ENCODE measurements at places on chromosomes 6 and 20. TPM values are rescaled to one million over a fixed set of nuclear protein-coding genes. Genes with fewer than 3 reads are reported as not detected.

Gene NFATC2
- 0.29 TPM for total RNA-seq

Gene SNAP25
- total RNA-seq, result 1.8 TPM

Gene TULP1
- not detected for total RNA-seq

Gene CCN6
- 6.8 TPM for total RNA-seq

Gene GSTA3
- total RNA-seq, result not detected

Gene PPP1R3G
- total RNA-seq, result 3.3 TPM

Gene PI3
- total RNA-seq, result not detected

Gene KIF25
- not detected for total RNA-seq

DNA sequence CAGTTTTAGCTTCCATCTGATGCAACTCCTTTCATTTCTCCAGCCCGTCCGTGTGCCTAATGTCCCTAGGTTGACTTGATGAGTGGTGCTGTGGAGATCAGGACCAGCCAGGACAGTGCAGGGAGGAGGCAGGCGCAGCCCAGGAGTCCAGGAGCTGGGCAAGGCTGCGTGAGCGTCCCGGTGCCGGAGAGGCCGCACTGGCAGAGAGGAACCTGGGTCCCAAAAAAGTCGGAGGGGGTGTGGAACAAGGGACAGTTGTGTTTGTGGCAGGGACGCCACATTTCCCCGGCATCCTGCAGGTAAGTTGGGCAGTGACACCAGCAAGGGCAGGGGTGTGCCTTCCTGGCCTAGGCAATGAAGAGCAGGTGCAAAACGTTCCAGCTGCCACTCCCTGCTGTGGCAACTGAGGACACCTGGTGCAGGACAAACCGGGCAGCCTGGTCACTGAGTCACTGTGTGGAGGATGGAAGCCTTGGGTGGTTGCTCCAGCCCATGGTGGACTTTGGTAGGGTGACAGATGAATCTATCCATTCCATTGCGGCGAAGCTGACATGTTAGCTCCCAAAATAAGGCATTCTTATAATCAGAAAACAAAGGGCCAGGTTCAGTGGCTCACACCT lies 53.2 kb downstream of the RAMACL start:
- H3K36me3 ChIP-seq, result peaks cover 49% of the 10 kb centered on the region
- H3K27me3 ChIP-seq, result no peaks in the 10 kb centered on the region
- no peaks in the 10 kb centered on the region for H3K4me1 ChIP-seq
- no peak for DNase-seq

DNA sequence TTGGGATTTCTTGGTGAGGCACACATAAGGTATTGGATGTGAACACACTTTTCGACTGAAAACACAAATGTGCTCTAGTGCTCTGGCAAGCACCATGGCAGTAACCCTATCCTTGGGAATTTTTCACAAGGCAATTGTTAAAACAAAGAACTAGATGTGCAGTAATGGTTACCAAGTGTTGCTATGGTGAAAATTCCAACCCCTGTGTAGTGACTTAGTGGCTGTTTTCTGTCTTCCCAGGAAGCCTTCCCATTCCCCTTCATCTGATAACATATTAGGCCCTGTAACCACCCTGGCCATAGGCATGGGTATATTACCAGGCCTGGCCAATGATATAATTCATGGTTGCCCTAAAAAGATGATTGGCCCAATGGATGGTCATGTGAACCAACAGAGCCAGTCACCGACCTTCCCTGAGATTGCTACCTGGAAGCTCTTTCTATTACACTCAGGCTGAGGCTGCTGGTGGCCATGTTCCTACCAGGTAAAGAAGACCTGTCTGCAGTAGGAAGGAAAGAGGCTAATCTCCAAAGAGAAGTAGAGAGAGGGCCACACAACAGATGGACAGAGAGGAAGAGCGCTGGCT lies 4.1 kb downstream of the C20orf202 start:
- no peak overlapping the region for H3K27ac ChIP-seq
- H3K4me3 ChIP-seq, result no peak overlapping the region
- no peak for DNase-seq
- H3K27me3 ChIP-seq, result peaks cover 32% of the 10 kb centered on the region

DNA sequence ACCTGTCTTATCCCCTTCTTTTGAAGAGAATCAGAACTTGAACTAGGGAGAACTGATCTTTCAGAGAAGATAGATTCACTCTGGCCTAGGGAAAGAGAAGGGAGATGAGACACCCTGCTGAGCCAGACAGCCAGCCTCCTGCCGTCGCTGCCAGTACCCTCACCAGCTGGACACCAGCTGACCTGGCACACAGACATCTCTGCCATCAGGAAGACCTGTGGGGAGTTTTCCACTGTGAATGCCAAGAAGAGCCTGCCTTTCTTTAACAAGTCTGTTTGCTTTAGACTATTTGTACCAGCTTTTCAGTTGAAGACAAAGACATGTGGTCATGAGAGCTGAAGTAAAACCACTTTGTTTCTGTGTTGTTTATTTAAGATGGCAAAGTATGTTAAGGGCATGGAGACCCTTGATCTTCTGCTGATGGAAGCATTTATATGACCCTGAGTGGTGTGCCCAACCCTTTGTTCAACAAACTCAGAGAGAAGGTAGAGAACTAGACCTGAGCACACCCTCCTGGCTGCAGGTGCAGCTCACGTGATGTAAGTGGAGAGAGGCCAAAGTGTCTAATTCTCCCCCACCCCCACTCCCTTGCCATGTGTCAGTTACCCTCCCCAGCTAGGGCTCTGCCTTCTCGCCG lies 82.3 kb upstream of the SLC24A3 start:
- no peaks in the 10 kb centered on the region for H3K4me1 ChIP-seq
- no peaks in the 10 kb centered on the region for H3K36me3 ChIP-seq
- H3K27ac ChIP-seq, result no peak overlapping the region
- H3K27me3 ChIP-seq, result no peaks in the 10 kb centered on the region

DNA sequence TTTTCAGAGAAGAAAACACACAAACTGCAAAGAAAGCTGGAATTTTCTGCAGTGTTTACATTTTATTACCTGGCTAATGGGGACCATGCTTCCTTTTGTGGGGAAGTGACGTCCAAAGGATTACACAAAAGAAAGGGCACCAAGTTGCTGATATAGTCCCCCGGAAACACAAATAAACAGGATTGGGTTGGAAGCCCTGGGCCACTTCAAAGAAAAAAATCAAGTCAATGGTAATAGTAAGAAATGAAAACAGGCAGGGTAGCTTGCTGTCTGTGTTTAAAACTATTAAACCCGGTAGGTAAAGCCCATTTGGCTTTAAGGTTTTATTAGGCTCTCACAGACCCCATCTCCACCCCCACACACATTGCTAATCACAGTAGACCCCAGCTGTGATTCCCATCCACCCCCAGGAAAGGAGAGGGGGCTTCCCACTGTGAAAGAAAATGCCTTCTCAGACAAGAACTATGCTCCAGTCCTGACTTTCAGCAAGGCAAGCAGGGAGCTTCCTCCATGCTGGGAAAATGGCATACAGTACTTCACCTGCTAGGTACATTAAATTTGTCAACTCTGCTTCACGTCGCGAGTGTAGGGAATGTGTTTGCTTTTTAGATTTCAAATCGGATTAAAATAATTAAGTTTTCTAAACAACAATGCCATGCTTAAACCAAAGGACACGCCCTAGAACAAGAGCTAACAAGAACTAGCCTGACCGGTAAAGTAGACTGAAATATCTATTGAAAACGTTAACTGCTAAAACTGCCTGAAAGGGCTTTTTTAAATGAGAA lies 1.1 kb downstream of the PERP start:
- H3K4me1 ChIP-seq, result peaks cover 8% of the 10 kb centered on the region
- no peak overlapping the region for H3K27ac ChIP-seq
- peaks cover 12% of the 10 kb centered on the region for H3K27me3 ChIP-seq
- H3K36me3 ChIP-seq, result no peaks in the 10 kb centered on the region

GRCh38 chr20:41004531-41005360 lies 23.9 kb upstream of the TOP1 start:
- H3K4me3 ChIP-seq, result no peak overlapping the region
- peak overlapping the region; percentile 97 for H3K27ac ChIP-seq
- no peaks in the 10 kb centered on the region for H3K27me3 ChIP-seq
- peak; percentile 45 for DNase-seq
- peaks cover 54% of the 10 kb centered on the region for H3K4me1 ChIP-seq

DNA sequence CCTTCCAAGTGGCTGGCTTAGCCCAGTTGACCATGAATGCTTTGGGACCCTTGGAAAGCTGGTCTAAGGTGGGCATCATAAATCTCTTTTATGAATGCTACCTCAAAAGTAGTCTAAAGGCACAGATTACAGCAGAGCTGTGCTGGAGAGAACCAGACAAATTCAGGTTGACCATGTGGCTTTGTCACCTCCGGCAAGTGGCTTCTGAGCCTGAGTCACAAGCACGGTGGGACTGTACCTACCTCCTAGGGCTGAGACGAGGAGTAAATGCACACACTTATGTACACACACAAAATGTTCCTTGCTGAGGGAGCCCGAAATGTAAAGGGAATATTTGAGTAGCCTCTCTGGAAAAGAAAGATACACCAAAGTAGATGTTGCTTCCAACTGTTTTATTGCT lies 155.9 kb downstream of the NFATC2 start:
- H3K36me3 ChIP-seq, result no peaks in the 10 kb centered on the region
- no peak overlapping the region for H3K27ac ChIP-seq
- no peak for DNase-seq
- H3K27me3 ChIP-seq, result no peaks in the 10 kb centered on the region
- H3K4me3 ChIP-seq, result no peak overlapping the region

GRCh38 chr6:109024784-109025183 lies 69.9 kb downstream of the SESN1 start:
- H3K36me3 ChIP-seq, result no peaks in the 10 kb centered on the region
- peaks cover 11% of the 10 kb centered on the region for H3K4me1 ChIP-seq
- peak overlapping the region; percentile 29 for H3K27ac ChIP-seq
- H3K27me3 ChIP-seq, result no peaks in the 10 kb centered on the region

GRCh38 chr6:170561555-170561954 lies 7.4 kb downstream of the TBP start:
- H3K27ac ChIP-seq, result no peak overlapping the region
- H3K4me3 ChIP-seq, result no peak overlapping the region
- DNase-seq, result no peak
- no peaks in the 10 kb centered on the region for H3K27me3 ChIP-seq

DNA sequence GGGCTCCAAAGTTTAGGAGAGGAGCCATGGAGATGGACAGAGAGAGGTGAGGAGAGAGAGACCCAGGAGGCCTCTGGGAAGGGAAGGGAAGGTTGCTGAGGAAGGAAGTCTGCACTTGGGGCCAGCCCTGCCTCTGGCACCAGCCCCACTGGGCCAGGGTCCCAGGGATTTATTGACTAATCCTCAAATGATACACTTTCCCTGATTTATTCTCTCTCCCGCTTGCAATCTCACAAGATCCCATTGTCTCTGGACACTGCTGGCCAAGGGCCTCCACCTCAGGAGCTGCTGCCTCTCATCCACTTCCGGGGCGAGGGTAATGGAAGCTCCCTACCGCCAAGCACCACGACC lies 43.6 kb upstream of the FOXP4 start:
- H3K27me3 ChIP-seq, result peaks cover 24% of the 10 kb centered on the region
- DNase-seq, result no peak
- no peak overlapping the region for H3K4me3 ChIP-seq
- H3K27ac ChIP-seq, result no peak overlapping the region
- H3K4me1 ChIP-seq, result peaks cover 9% of the 10 kb centered on the region

DNA sequence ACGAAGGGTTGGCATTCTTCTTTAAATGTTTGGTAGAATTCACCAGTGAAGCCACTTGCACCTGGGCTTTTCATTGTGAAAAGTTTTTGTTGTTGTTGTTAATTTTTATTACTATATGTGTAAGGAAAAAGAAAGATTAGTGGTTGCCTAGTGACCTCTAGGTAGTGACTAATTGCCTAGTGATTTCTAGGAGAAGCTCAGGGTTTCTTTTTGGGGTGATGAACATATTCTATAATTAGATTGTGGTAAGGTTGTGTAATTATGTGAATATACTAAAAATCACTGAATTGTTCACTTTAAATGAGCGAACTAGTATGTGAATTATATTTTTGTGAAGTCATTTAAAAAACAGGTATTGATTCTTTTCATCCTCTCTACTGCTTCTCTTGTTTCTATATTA lies 123.8 kb upstream of the TMEM170B start:
- H3K4me3 ChIP-seq, result no peak overlapping the region
- peaks cover 18% of the 10 kb centered on the region for H3K4me1 ChIP-seq
- no peak for DNase-seq
- no peaks in the 10 kb centered on the region for H3K36me3 ChIP-seq
- H3K27ac ChIP-seq, result no peak overlapping the region
- no peaks in the 10 kb centered on the region for H3K27me3 ChIP-seq

- DNase-seq, result no peak
- no peaks in the 10 kb centered on the region for H3K27me3 ChIP-seq
- H3K27ac ChIP-seq, result no peak overlapping the region
- no peak overlapping the region for H3K4me3 ChIP-seq
Observed at GRCh38 chr6:77011929-77012545, 451.3 kb downstream of the HTR1B start.

GRCh38 chr6:47188588-47189021 lies 121.1 kb downstream of the TNFRSF21 start:
- H3K4me3 ChIP-seq, result no peak overlapping the region
- no peaks in the 10 kb centered on the region for H3K27me3 ChIP-seq
- H3K36me3 ChIP-seq, result no peaks in the 10 kb centered on the region

- DNase-seq, result no peak
- H3K36me3 ChIP-seq, result no peaks in the 10 kb centered on the region
- H3K4me1 ChIP-seq, result no peaks in the 10 kb centered on the region
- peaks cover 4% of the 10 kb centered on the region for H3K27me3 ChIP-seq
- H3K27ac ChIP-seq, result no peak overlapping the region
- no peak overlapping the region for H3K4me3 ChIP-seq
Observed at GRCh38 chr6:25714765-25715164, 39.8 kb upstream of the SLC17A4 start.

GRCh38 chr6:29553268-29554057 lies 6.1 kb downstream of the UBD start:
- no peaks in the 10 kb centered on the region for H3K36me3 ChIP-seq
- H3K27me3 ChIP-seq, result peaks cover 23% of the 10 kb centered on the region
- peak; percentile 89 for DNase-seq
- no peak overlapping the region for H3K27ac ChIP-seq
- peaks cover 3% of the 10 kb centered on the region for H3K4me1 ChIP-seq

- no peaks in the 10 kb centered on the region for H3K36me3 ChIP-seq
- peak; percentile 78 for DNase-seq
- H3K27ac ChIP-seq, result no peak overlapping the region
- no peaks in the 10 kb centered on the region for H3K4me1 ChIP-seq
Observed at GRCh38 chr20:771741-772464, 3.6 kb upstream of the SLC52A3 start.

DNA sequence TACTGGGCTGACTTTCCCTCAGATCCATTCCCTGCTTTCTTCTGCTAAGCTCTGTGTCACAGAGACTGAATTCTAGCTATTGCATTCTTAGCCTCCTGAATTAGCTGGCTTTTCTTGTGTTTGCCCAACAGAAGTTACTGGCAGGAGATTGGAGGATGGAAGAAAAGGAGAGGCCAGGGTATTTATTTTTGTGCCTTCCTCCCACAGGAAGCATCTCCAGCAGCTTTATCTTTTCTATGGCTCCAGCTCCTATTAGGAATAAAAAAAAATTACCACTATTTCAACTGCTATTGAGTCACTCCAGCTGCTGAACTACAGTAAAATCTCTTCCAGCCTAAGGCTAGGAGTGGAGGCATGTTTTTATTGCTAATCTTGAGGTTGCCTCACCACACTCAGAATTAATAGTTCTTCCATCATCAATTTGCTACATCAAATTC lies 492.4 kb downstream of the RFPL4B start:
- H3K4me3 ChIP-seq, result no peak overlapping the region
- H3K27ac ChIP-seq, result no peak overlapping the region
- no peaks in the 10 kb centered on the region for H3K36me3 ChIP-seq

Measured in osteoblast (primary cell).